ENCODE measurements at places on chromosomes 2 and 18.

DNA sequence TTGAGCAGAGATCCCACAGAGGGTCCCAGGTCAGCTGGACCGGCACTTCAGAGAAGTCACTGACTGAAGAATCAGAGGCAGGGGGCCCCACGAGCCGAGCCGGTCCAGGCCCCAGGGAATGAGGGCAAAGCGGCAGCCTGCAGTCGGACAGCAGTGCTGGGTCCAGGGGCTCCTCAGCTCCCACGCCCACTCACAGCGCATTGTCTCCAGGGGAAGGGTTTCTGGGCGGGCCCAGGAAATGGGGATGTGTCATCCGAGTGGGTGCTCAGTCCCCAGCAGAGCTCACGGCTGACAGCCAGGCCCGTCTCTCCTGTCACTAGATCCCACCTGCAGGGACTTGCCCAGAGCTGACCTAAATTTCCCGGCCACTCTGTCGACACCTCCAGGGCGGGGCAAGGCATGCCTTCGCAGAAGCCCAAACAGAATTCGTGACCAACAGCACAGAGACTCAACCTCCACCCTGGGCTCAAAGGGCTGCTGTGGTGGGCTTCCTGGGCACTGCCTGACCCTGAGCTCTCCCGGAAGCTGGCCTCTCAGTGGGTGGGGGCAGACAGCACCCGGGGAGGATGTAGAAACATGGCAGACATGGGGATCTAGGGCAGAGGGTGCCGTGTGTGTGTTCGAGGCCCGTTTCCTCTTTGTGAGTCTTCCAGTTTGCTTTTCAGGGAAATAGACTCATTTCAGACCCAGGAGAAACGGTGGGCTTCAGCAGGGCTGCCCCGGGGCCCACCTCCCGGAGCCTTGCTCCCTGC lies 42.1 kb upstream of the TAF1B start:
- DNase-seq, result no peak

GRCh38 chr2:14619441-14619840 lies 13.1 kb upstream of the LRATD1 start:
- no peak for DNase-seq

- DNase-seq, result no peak
Observed at GRCh38 chr2:215435280-215435869, 493 bp downstream of the FN1 start.

- DNase-seq, result no peak
Observed at GRCh38 chr2:212918336-212918735, 233.1 kb downstream of the IKZF2 start.

Data from stimulated activated CD8-positive, alpha-beta memory T cell treated with anti-CD3 and anti-CD28 coated beads, Interleukin-7, amount 100 ng/mL, for 24 hours (primary cell).